ENCODE measurements at places on chromosomes 4 and X.

DNA sequence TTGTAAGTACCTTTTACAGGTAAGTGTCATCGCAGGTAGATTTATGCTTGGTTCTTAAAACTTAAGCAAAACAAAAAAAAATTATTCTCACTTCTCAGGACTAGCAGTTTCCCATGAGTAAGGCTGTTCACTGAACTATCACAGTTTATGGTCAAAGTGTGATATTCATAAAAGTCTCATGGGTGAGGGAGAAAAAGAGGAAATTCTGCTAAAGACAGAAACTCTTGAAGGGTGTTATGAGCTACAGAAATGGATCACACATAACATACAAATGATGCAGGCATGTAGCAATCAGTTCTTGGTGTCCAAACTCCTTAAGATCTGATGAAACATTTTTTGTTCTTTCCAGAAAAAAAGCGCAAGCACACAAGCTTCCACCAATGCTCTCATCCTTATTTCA is 8.5 kb downstream of the RAB9A start:
- no peak for DNase-seq

- DNase-seq = no peak
These were observed 11.6 kb downstream of the TXLNG start for GRCh38 chrX:16797841-16798240.

DNA sequence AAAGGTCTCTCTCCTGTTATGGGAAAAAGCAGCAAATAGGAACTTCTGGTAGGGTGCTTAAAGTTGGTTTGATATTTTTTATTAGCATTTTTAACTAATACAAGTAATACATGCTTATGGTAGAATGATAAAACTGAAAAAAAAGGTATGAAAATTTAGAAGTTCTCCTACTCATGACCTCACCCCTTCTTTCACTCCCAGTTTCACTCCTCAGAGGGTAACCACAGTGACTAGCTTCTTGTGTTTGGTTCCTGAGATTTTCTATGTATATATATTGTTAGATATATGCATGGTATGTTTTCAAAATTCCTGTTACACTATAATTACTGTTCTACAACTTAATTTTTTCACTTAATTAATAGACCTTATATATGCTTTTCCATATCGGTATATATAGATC is 66.5 kb downstream of the AR start:
- no peak for DNase-seq

- DNase-seq = no peak
These were observed 3.9 kb downstream of the PRSS12 start for GRCh38 chr4:118348886-118349285.

DNA sequence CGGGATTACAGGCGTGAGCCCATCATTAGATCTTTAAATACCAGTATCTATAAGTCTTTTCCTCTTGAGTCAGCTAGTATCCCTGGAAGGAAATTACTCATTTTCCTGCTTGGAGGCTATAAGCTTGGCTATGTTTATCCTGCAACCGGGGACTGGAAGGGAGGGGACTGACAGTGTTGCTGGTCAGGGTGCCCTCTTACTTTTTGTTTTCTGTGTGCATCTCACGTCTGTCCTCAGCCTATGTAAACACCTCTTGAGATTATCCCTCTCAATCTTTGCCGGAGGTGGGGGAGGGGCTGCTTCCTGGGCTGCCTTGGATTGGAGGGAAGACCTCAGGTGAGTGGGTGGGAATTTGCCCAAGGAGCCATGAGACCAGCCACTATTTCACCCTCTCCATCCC is 37.0 kb downstream of the HTT start:
- no peak for DNase-seq

DNA sequence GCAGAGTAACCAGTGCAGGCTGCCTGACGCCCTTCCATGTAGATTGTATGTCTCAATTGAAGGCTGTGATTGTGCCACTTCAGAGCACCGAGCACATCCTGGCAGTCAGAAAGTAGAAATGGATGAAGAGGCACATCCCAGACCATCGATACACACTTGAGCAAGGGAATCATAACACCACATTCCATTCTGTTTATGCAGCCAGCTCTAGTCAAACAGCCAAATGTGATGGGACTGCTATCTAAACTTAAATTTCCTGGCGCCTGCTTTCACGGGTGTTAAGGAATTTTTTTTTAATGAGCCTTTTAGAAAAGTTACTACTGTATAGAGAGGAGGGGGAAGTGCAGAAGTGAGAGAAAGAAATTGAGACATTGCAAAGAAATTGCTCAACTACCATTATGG is 84.4 kb downstream of the PPARGC1A start:
- DNase-seq = no peak

DNA sequence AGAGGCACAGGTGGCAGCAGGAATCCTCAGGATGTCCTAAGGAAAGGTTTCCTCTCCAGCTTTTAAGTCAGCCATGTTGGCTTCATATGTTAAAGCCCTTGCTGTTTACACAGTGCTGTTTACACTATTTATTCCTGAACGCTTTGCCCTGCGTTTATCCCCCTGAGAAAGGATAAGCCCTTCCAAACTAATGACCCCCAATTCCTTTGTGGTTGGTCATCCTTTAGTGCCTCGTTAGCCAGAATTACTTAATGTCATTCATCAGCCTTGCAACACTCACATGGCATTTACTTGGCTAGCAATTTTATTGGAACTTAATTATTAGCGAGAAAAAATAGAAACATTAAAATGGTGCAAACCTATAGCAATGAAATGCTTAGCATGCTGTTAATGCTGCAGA is 23.8 kb downstream of the VCX2 start:
- no peak for DNase-seq

GRCh38 chrX:118554511-118554910 is 58.9 kb downstream of the DOCK11 start:
- no peak for DNase-seq

DNA sequence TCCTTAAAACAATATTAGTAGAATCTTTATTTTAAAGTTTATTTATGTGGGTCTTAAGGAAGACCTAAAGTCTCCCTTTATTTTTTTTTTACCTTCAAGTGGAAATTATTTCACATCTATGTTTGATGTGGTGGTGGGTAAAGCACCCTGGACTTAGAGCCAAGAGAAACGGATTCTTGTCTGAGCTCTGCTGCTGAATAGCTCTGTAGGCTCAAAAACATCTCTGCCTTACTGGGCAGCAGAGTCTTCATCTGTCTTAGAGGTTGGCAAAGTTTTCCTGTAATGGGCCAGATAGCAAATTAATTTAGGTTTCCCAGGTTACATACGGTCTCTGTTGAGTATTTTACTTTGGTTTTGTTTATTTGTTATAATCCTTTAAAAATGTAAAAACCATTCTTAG is 136.5 kb downstream of the CEP135 start:
- no peak for DNase-seq

- peak; percentile 10 for DNase-seq
These were observed 105.6 kb downstream of the HNRNPD start for GRCh38 chr4:82268050-82268825.

DNA sequence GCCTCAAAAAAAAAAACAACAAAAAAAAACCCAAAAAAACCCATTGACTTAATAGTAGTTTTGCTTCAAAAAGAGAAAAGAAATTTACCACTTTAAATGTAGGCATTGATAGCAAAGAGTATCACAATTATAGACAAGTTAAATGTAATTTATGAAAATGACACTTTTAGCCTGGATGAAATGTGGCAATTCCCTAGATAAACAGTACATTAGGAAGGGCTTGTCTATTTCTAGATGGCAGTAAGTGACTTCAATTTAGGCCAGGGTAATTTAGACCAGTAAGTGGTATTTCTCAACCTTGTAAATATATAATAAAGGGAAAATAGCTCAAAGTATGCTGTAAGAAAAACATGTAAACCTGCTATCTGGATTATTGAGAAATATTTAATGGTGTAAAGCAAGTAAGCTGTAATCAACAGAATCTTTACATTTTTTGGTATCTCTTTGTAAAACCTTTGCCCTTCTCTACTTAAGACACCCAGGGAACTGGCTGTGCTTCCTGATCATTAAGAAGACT is 103.7 kb upstream of the RAPGEF2 start:
- no peak for DNase-seq

DNA sequence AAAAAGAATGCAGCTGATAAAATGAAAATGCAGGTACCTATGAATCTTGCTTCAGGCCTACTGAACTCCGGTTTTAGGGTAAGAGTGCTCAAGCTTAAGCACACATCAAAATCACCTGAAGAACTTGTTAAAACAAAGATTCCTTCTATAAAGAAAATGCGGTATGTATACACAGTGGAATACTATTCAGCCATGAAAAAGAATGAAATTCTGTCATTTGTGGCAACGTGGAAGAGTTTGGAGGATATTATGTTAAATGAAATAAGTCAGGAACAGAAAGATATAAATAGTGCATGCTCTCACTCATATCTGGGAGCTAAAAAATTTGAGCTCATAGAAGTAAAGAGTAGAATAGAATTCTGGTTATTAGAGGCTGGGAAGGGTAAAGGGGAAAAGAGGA is 14.0 kb upstream of the CHM start:
- no peak for DNase-seq

GRCh38 chr4:159029481-159029880 is 73.4 kb upstream of the RAPGEF2 start:
- no peak for DNase-seq

DNA sequence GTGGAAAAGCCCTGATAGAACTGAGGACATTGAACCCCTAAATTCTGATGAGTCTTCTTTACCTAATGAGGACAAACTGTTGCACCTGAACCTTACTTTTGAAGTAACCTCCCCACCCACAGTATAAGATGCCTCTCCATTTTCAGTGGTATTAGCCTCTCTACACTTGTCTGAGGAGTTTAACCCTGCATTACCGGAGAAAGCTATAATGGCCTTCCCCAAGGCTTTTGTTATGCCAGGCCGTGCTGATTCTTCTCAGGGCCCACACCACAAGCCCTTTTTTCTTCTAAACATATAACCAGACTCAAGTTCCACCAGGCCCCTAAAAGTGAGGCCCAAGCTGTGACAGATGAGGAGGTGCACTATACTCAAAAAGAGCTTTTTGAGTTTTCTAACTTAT is 345.8 kb upstream of the GRID2 start:
- DNase-seq = no peak

DNA sequence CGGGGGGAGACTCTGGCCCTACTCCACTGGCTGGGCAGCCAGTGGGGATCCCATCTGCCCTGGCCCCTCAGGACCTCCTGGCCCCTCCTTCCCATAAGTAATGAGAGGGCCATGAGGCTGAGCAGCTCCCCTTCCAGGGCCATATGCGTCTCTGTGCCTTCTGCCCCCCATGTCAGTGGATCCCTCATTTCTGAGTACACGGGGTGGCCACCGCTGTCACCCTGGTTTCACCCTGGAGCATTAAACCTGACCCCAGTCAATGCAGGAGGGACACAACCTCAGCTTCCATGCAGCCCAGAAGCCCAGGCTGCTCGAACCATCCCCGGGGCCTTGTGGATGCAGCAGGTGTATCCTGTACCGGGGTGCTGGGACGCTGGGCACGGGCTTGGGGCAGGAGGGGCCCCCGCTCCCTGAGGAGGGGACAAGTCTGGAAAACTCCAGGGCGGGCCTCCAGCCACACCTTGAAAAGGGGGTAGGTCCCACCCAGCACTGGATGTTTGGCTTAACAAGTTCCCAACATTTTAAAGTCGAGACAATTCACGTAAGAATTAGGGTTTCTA is 24.2 kb downstream of the ATP5ME start:
- DNase-seq = no peak

DNA sequence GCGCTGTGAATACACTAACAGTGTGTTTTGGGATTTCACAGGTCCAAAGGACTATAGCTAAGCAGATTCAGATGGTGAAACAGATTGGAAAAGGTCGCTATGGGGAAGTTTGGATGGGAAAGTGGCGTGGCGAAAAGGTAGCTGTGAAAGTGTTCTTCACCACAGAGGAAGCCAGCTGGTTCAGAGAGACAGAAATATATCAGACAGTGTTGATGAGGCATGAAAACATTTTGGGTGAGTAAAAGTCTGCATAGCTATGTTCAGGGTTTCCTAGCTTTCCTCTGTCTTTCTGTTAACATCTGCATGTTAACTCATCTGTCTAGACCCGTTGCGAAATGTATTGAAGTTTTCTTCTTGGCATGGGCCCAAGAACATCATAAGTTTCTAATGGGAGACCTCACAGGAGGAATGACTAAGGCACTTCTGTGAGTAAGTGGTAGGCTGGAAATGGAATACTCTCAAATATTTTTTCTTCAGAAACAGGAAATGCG is 372.1 kb downstream of the BMPR1B start:
- DNase-seq = no peak

DNA sequence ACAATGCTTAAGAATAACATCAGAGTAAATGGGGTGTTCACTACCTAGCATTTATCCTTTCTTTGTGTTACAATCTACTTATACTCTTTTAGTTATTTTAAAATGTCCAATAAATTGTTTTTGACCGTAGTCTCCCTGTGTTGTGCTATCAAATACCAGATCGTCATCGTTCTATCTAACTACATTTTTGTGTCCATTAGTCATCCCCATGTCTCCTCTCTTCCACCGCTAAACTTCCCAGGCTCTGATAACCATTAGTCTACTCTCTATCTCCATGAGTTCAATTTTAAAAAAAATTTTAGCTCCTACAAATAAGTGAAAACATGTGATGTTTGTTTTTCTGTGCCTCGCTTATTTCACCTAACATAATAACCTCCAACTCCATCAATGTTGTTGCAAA is 381.9 kb downstream of the PRDM5 start:
- DNase-seq = no peak

DNA sequence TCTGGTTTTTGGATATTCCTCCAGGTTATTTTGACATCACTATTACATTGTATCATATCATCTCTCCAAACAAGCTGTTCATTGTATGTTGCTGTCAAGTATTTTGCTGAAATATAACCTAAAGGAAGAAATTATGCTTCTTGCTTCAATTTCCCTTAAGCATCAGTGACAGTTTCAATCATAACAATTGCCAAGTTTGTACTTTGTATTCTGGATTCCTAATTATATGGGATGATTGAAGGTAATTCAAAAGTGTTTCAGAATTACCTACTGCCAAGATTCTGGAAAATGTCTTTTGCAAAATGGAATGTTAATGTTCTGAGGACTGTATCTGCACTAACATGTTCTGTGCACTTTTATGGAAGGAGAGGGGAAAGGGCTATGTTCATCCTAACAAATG is 228.7 kb downstream of the PRDM5 start:
- DNase-seq = no peak

DNA sequence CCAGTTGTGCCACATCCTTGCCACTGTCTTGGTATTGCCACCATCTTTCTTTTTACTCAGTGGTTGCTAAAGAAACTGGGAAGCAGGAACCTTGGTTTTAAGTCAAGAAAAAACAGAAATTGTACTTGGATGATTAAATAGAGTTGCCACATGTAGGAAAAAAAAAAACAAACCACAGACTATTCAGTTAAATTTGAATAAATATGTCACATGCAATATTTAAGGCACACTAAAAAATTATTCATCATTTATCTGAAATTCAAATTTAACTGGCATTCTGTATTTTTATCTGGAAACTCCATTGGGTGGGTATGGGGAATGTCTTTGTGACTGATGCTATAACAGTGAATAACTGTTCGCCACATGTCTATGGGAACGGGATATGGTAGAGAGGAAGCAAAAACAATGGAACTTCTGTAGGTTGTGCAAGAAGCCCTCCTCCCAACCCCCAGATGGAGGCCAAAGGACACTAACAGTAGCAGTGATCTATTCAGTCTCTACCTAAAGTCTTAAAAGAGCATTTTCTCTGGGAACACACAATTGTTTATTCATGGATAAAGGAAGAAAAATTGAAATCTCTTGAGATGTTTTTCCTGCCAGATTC is 57.0 kb upstream of the PLAC8 start:
- DNase-seq = no peak

Data from stimulated activated CD8-positive, alpha-beta memory T cell treated with anti-CD3 and anti-CD28 coated beads, Interleukin-7, amount 100 ng/mL, for 1 hour (primary cell).